Jurkat, Clone E6-1 (cell line): ENCODE measurements at places on chromosomes 1 and 21.
A peak's percentile ranks its signal among the peaks of the same experiment; 100 is the strongest.

DNA sequence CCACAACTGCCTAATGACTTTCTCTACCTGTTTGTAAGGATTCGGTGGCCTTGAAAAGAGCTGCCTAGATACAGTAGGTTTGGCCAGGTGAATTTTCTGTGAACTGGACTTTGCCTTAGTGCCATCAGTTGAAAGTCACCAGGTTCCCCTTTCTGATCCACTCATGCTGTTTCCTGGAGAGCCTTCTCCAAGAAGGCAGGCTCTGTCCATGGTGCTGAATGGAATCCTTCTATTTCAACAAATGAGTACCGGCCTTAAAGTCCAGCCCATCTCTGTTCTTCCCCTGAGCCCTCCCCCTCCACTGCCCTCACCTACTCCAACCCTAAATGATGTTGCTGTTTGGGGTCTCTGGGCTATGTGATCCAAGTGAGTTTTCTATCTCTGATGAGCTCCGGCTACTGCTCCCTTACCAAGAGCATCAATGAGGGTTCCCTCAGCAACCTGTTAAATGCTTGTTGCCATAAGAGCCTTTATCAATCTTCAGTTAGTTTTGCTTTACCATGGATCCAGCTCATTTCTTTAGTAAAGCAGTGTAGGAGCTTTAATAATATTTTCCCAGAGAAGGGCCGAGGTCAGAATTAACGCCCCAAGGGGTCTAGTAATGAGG is 500.4 kb downstream of the PTPRU start:
- DNase-seq = peak; percentile 45

DNA sequence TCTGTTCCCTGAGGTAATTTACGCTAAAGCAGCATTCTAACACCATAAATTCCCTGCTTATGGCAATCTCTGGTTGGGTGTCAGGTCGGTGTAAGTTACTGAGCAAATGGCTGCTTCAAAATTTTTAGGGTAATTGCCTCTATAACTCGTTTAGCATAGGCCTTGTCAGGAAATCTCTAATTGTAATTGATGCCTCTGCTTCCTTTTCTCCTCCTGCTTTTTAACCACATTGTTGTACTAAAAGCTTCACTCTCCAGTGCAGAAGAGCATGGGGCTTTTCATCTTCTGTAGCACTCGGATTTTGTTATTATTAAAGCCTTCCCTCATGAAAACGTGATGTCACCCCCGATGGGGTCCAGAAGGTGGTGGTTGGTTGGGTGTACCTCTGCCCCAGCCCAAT is 141.6 kb upstream of the NBPF11 start:
- DNase-seq = peak; percentile 11

DNA sequence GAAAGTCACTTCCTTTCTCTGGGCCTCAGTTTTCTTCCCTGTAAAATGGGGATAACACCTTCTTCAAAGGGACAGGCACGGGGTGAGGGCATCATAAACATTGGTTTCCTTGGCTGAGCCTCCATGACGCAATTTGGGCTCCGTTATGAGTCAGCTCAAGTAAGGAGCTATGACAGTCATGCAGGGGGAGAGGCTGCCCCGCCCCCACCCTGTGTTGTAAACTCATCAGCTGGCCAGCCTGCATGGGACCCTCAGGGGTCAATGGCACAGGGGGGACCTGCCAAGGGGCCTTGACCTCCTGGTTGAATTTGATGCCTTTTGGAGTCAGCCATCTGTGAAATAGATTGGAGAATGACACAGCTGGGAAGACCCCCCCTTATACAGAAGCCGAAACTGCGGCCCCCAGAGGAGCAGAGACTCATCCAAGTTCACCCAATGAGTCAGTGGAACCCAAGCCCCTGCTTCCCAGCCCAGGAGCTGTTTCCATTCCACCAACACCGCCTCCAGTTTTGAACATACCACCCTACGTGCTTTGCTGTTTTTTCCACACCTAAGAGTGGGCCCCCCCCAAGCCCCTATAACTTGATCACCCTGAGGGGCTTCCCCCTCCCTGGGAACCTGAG is 36.8 kb upstream of the RUNX3 start:
- DNase-seq = no peak

GRCh38 chr1:78474092-78474491 is 16.7 kb upstream of the PTGFR start:
- no peak for DNase-seq

DNA sequence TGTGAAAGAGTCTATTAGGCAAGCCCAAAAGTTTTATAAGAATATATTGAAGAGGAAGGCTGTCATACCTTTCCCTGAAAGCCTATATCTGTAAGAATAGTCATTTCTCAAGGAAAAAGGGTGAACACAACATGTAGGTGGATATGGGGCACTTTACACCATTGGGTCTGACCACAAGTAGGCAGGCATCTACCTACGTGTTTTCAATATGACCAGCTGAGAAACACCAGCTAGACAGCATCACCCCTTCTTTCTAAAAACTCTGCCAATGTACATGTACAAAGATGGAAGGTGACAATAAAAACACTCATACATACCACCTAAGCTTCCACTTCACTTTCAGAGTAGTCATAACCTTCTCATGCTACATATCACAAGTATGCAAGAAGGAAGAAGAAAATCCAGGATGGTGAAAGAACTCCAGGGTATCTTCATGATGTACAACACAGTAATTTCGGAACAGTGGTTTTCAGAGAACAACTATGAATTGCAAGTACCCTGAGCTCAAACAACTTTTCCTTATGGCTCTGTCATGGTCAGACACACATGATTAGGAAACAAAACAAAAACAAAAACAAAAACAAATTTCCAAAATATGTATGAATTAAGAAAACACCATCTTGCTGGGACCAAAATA is 98.5 kb upstream of the ADGRL2 start:
- DNase-seq = no peak

GRCh38 chr1:35929730-35930592 is 944 bp upstream of the AGO3 start:
- DNase-seq = peak; percentile 28

GRCh38 chr1:52751589-52752483 is 25.6 kb downstream of the ZYG11B start:
- no peak for DNase-seq

DNA sequence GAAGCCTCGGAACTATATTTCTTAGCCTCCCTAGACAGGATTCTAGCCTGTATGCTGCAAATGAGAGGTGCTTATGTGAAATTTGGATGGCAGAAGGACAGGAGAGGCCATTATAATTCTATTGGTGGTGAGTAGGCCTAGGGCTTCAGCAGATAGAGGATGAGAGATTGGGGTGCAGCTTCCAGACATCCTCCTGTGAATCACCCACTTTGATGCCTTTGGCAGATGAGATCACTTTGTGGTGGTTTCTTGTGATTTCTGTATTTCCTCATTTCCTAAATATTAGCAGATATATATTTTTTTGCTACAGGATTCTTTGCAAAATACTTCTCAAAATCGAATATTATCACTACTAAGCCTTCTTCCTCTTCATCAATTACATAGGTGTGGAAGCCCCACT is 37.3 kb downstream of the MFSD2A start:
- no peak for DNase-seq

- DNase-seq = peak; percentile 9
Measured at GRCh38 chr1:103948526-103948925, 198.8 kb downstream of the AMY1C start.

DNA sequence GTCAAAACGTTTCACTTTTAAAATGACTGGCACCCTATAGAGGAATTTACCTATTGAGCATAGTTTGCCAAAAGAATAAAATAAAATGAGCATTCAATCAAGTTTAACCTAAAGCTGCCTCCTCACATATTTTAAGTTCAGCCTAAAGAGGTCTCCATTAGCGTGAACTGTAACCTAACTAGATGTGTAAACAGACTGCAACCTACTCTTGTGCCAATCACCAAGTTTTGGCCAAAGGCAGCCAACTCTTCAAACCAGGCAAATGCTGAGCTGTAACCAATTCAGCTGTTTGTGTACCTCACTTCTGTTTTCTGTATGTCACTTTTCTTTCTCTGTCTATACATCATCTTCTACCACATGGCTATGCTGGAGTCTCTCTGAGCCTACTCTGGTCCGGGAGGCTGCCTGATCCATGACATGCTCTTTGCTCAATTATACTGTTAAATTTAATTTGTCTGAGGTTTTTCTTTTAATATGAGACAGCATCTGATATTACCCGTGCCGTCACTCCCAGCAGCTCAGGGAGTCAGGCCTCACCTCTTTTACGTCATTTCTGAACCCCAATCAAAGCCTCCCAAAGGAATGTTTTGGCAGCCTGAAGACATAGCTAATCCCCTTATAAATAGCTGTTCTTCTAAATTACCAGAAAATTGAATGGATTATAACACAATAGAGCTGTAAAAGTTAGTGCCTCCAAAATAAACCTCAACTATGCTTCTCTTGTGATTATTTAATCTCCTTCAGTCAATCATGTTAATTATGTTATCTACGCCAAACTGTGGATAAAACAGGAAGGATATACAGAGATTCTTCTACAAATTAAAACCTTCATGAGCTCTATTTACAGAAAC is 81.0 kb upstream of the NR5A2 start:
- no peak for DNase-seq

GRCh38 chr21:41830764-41831452 is 48.2 kb downstream of the PRDM15 start:
- DNase-seq = no peak

DNA sequence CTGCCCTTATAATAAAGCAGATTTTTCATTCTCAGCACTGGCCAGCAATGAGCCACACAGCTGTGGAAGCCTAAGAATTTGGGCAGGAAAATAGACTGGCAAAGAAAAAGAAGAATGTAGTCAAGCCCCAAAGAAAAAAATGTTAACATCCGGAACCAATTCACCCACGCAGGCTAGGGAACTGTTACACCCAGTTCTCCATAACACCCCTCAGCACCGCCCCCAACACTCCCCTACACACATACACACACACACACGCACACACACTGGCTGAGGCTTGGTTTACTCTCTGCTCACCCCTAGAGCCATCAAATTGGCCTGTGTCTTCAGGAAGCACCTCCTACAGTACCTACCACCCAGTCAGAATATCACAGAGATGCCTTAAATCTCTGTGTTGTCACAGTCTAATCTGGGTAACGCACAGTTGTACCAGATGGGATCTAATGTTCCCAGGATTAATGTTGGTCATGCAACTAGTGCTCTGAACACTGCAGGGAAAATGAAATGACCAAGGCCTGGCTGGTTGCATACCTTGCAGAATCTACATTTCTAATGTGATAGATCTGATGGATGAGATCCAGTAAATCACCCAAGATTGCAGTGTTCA is 14.5 kb downstream of the TBX15 start:
- DNase-seq = no peak

- DNase-seq = no peak
Measured at GRCh38 chr1:32753532-32754316, 51.2 kb upstream of the SYNC start.

GRCh38 chr1:160256396-160257046 is 5.8 kb downstream of the DCAF8 start:
- no peak for DNase-seq

- no peak for DNase-seq
Measured at GRCh38 chr1:54892586-54892985, 5.6 kb upstream of the DHCR24 start.

- no peak for DNase-seq
Measured at GRCh38 chr1:225877580-225877979, 4.6 kb downstream of the TMEM63A start.

DNA sequence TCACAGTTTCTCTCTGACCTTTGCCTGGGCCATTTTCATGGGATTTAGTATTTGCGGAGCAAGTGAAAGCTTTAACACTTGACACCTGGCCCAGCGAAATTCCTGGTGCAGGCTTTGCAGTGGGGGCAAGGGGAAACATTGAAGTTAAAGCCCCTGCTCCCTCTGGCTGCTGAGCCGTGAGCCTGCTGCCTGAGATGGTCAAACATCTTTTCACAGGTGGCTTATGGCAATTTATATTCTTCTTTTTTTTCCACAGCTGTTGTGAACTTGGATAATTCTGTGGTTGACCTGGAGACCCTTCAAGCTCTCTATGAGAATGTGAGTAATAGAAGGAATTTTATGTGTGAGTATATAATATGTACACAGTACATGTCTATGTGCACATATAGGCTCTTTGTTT is 202.9 kb downstream of the FMN2 start:
- DNase-seq = no peak

GRCh38 chr1:112501810-112502641 is 6.7 kb upstream of the WNT2B start:
- DNase-seq = no peak

GRCh38 chr1:86271046-86271445 is 114.5 kb upstream of the COL24A1 start:
- no peak for DNase-seq

DNA sequence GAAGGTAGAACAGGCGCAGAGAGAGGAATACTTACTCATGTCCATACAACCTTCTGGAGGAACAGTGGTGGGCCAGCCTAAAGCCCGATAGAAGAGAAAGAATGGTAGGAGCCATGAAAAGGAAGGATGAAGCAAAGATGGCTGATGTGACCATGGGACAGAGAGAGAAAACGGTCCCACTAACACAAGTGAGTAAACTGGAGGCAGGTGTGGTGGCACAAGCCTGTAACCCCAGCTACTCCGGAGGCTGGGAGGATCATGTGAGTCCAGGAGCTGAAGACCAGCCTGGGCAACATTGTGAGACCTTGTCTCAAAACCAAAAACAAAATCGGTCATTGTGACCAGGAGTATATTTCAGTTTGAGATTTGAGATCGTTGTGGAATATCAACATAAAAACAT is 49.4 kb downstream of the C1orf198 start:
- DNase-seq = no peak

GRCh38 chr1:236342403-236343245 is 51.5 kb upstream of the EDARADD start:
- no peak for DNase-seq

DNA sequence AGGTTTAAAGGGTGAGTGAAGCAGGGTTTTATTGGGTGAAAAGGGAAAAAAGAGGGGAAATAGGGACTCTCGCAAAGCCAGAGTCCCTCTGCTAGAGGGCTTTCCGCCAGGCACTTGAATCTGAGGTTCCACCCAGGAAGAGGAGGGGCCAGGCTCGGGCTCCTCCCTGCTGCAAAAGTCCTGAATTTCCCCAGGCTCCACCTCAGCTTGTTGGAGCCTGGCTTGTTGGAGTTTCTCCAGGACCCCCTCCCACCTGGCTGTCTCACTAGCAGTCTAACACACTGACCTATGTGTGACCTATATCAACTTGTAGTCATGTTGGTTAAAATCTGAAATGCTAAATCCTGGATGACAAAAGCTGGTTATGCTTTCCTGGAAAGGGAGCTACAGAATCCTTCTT is 25.5 kb downstream of the GBP2 start:
- no peak for DNase-seq

DNA sequence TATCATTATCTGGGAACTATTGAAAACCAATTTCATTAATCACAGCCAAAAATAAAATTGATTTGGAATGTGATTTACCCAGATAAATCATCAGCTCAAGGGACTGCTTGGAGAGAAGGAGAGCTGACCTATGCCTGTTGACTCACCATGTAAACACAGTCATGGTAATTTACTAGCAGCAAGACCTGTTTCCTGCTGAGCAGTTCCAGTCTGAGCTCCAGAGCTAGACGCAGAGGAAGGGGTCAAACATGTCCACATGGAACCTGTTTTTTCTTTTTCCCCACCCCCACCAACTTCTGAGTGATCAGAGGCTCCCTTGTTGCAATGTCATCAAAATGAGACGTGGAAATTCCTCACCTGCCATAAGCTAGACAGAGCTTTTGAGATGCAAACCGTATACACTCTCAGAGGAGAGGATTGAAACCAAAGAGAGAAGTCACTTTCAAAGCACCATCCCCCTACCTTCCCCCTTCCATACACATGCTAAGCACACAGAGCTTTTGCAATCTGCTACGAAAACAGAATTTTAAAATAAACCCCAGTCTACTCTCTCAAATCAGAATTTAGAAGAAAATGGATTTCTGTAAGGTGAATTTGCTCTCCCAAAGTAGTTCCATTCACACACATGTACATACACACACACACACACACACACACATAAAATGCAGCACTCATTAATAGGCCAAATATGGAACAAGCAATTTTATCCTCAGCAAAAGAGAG is 55.9 kb upstream of the PTGFRN start:
- DNase-seq = no peak
